Activated CD8-positive, alpha-beta T cell treated with anti-CD3 and anti-CD28 coated beads for 36 hours (primary cell): ENCODE measurements at places on chromosomes 4 and X.
A peak's percentile ranks its signal among the peaks of the same experiment; 100 is the strongest.

GRCh38 chrX:17174671-17175070, 200.3 kb upstream of the NHS start:
- no peak overlapping the region for H3K27ac ChIP-seq
- H3K4me1 ChIP-seq, result no peaks in the 10 kb centered on the region
- no peak for DNase-seq
- no peaks in the 10 kb centered on the region for H3K27me3 ChIP-seq

- no peak overlapping the region for H3K27ac ChIP-seq
- H3K36me3 ChIP-seq, result no peaks in the 10 kb centered on the region
- peaks cover 7% of the 10 kb centered on the region for H3K4me1 ChIP-seq
- DNase-seq, result no peak
- no peaks in the 10 kb centered on the region for H3K27me3 ChIP-seq
Measured at GRCh38 chr4:173237762-173238161, 69.2 kb downstream of the GALNT7 start.

- H3K27me3 ChIP-seq, result peaks cover 40% of the 10 kb centered on the region
- no peak overlapping the region for H3K4me3 ChIP-seq
- H3K4me1 ChIP-seq, result no peaks in the 10 kb centered on the region
- H3K27ac ChIP-seq, result no peak overlapping the region
Measured at GRCh38 chr4:55124322-55125076, 896 bp downstream of the KDR start.

GRCh38 chr4:121888134-121888533, 17.9 kb upstream of the BBS7 start:
- H3K36me3 ChIP-seq, result no peaks in the 10 kb centered on the region
- H3K27me3 ChIP-seq, result peaks cover 22% of the 10 kb centered on the region
- peaks cover 2% of the 10 kb centered on the region for H3K4me1 ChIP-seq
- no peak for DNase-seq
- H3K4me3 ChIP-seq, result no peak overlapping the region

DNA sequence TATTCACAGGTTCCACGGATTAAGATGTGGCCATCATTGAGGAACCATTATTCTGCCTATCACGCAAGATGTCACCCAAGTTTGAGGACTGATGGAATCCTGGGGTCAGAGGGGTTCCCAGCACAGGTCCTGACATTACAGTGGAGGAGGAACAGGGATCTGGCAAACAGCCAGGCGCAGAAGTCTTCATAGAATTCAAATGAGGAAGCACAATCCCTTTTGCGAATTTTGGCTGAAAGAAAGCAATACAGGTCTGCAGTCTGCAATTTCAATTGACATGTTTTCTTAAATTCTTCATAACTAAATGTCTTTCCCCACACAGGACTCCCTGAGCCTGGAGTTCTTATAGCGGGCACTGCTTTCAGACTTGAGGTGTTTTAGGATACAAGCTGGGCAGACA, 14.5 kb downstream of the DOCK11 start:
- no peaks in the 10 kb centered on the region for H3K27me3 ChIP-seq
- peak overlapping the region; percentile 38 for H3K27ac ChIP-seq
- DNase-seq, result no peak
- no peak overlapping the region for H3K4me3 ChIP-seq

GRCh38 chr4:17336524-17336961, 175.3 kb downstream of the QDPR start:
- H3K4me3 ChIP-seq, result peak overlapping the region; percentile 41
- H3K27me3 ChIP-seq, result no peaks in the 10 kb centered on the region
- H3K27ac ChIP-seq, result peak overlapping the region; percentile 94
- peak; percentile 88 for DNase-seq
- H3K36me3 ChIP-seq, result no peaks in the 10 kb centered on the region
- H3K4me1 ChIP-seq, result peaks cover 43% of the 10 kb centered on the region

- H3K4me1 ChIP-seq, result peaks cover 13% of the 10 kb centered on the region
- H3K4me3 ChIP-seq, result no peak overlapping the region
Measured at GRCh38 chr4:185513489-185514181, 21.7 kb downstream of the PDLIM3 start.

GRCh38 chrX:68723491-68724155, 76.2 kb downstream of the STARD8 start:
- H3K4me3 ChIP-seq, result no peak overlapping the region
- H3K4me1 ChIP-seq, result no peaks in the 10 kb centered on the region
- no peaks in the 10 kb centered on the region for H3K27me3 ChIP-seq
- no peaks in the 10 kb centered on the region for H3K36me3 ChIP-seq

DNA sequence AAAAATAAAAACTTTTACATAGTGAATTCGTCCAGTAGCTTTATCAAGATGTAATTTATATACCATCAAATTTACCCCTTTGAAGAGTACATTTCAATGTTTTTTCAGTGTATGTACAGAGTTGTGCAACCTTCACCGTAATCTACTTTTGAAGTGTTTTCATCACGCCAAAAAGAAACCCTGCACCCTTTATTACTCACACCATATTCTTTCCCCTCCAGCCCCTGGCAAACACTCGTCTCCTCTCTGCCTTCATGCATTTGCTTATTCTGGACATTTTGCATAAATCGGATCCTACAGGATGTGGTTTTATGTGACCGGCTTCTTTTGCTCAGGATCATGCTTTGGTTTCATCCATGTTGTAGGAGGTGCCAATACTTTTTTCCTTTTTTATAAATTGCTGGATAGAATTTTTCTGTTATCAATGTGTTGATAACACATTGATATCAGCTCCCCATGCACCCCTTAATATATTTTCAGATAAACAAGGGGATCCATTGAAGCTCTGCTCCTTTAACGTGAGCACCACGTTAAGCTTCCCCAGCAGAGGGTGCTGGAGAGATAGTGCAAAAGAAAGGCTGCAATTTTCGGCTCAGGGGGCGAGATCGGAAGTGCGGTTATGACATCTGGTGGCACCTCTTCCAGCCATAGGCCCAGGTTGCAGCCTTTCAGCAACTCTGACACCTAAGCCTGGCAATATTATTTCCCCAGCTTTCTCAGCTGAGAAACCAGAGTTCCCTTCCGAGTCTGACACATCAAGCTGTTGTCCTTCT, 100.1 kb upstream of the VCX3B start:
- no peak overlapping the region for H3K4me3 ChIP-seq
- DNase-seq, result peak; percentile 20
- no peak overlapping the region for H3K27ac ChIP-seq
- H3K27me3 ChIP-seq, result no peaks in the 10 kb centered on the region

DNA sequence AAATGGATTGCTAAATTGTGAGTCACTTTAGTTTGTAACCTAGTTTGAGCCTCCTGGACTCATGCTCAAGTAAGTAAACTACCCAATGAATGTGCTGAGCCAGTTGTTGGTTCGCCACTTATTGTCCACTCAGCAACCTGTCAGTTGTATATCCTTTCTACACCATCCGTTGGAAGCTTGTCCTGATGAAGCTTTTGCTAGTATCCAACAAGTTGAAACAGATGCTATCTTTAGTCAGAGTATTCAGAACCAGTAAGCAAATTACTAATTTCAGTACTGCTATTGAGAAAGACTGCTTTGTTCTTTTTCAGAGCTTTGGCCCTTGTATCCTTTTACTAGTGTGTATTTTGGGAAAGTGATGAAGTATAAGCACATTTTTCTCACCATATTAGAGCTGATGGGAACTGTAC, 4.3 kb upstream of the NAA15 start:
- DNase-seq, result no peak
- no peaks in the 10 kb centered on the region for H3K27me3 ChIP-seq

- no peak overlapping the region for H3K27ac ChIP-seq
- no peaks in the 10 kb centered on the region for H3K4me1 ChIP-seq
- DNase-seq, result peak; percentile 66
Measured at GRCh38 chrX:48083212-48083611, 11.8 kb upstream of the ZNF630 start.

- no peak for DNase-seq
- no peak overlapping the region for H3K27ac ChIP-seq
- H3K4me1 ChIP-seq, result no peaks in the 10 kb centered on the region
- no peak overlapping the region for H3K4me3 ChIP-seq
Measured at GRCh38 chr4:174377613-174378012, 93.9 kb downstream of the CEP44 start.

GRCh38 chr4:8694651-8695151, 102.1 kb downstream of the CPZ start:
- no peak overlapping the region for H3K4me3 ChIP-seq
- H3K4me1 ChIP-seq, result no peaks in the 10 kb centered on the region

DNA sequence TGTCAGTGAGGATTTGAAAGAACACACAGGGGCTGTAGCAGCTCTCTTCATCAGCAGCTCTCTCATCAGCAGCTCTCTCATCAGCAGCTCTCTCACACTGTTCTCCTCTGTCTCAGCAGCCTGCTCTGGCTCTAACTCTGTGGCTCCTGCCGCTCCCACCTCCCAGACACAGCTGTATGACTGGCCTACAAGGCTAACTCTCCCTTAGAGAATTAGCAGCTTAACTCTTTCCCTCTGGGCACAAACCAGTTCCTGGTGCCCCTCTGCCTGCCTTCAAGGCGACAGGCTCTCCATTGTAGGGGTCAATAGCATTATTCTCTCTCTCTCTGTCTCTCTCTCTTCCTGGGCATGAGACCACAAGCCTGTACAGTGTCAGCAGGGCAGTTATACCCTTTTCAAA, 385.6 kb upstream of the PCDH10 start:
- H3K27ac ChIP-seq, result no peak overlapping the region
- H3K27me3 ChIP-seq, result no peaks in the 10 kb centered on the region
- H3K4me1 ChIP-seq, result no peaks in the 10 kb centered on the region
- no peak for DNase-seq

GRCh38 chrX:16918979-16919378, 27.5 kb upstream of the REPS2 start:
- H3K36me3 ChIP-seq, result no peaks in the 10 kb centered on the region
- H3K27ac ChIP-seq, result no peak overlapping the region
- DNase-seq, result no peak

GRCh38 chr4:126369076-126369475, 1054.3 kb downstream of the FAT4 start:
- no peaks in the 10 kb centered on the region for H3K4me1 ChIP-seq
- H3K27ac ChIP-seq, result no peak overlapping the region
- DNase-seq, result no peak
- H3K36me3 ChIP-seq, result no peaks in the 10 kb centered on the region

DNA sequence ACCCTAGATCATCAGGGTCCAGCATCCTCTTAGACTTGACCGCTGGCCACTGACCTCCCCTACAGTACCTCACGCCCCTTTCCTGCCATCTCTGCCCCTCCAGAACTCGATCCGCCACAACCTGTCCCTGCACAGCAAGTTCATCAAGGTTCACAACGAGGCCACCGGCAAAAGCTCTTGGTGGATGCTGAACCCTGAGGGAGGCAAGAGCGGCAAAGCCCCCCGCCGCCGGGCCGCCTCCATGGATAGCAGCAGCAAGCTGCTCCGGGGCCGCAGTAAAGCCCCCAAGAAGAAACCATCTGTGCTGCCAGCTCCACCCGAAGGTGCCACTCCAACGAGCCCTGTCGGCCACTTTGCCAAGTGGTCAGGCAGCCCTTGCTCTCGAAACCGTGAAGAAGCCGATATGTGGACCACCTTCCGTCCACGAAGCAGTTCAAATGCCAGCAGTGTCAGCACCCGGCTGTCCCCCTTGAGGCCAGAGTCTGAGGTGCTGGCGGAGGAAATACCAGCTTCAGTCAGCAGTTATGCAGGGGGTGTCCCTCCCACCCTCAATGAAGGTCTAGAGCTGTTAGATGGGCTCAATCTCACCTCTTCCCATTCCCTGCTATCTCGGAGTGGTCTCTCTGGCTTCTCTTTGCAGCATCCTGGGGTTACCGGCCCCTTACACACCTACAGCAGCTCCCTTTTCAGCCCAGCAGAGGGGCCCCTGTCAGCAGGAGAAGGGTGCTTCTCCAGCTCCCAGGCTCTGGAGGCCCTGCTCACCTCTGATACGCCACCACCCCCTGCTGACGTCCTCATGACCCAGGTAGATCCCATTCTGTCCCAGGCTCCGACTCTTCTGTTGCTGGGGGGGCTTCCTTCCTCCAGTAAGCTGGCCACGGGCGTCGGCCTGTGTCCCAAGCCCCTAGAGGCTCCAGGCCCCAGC, 5.2 kb downstream of the FOXO4 start:
- H3K4me1 ChIP-seq, result peaks cover 63% of the 10 kb centered on the region
- DNase-seq, result peak; percentile 42
- no peaks in the 10 kb centered on the region for H3K27me3 ChIP-seq

GRCh38 chrX:118495958-118496762, 545 bp downstream of the DOCK11 start:
- peak overlapping the region; percentile 98 for H3K27ac ChIP-seq
- H3K4me3 ChIP-seq, result peak overlapping the region; percentile 99
- H3K4me1 ChIP-seq, result peaks cover 23% of the 10 kb centered on the region
- H3K36me3 ChIP-seq, result peaks cover 6% of the 10 kb centered on the region
- DNase-seq, result peak; percentile 86
- H3K27me3 ChIP-seq, result no peaks in the 10 kb centered on the region

DNA sequence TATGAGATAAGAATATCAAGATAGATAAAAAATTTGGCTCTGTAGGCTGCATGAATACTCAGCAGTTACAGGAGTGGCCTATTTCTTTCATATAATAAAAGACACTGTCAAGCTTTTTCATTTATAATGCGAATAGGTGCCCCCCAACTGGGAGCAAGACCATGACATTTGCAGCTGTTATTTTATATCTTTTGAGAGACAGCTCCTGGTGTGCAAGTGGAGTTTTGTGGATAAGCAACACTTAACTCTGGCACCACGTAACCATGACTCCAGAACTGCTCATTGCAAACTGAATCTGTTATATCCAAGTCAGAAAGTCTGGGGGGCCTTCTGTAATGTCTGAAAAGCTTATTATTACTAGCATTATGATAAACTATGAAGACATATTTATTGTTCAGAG, 1372.4 kb downstream of the C4orf33 start:
- no peak overlapping the region for H3K4me3 ChIP-seq
- H3K27me3 ChIP-seq, result no peaks in the 10 kb centered on the region
- no peak for DNase-seq
- H3K4me1 ChIP-seq, result no peaks in the 10 kb centered on the region
- no peak overlapping the region for H3K27ac ChIP-seq

GRCh38 chr4:177667687-177668086, 225.4 kb upstream of the AGA start:
- no peak for DNase-seq
- no peaks in the 10 kb centered on the region for H3K27me3 ChIP-seq
- no peaks in the 10 kb centered on the region for H3K36me3 ChIP-seq
- no peak overlapping the region for H3K4me3 ChIP-seq

DNA sequence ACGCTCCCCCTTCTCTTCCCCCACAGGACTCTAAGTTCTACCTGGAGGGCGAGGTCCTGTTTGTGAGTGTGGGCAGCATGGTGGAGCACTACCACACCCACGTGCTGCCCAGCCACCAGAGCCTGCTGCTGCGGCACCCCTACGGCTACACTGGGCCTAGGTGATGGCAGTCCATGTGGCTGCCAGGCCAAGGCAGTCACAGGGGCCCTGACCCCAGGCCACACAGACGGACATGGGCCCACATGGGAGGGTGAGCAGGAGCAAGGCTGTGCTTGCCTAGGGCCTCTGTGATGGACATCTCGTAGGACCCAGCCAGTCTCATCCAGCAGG, 10.0 kb upstream of the ADD1 start:
- H3K36me3 ChIP-seq, result peaks cover 19% of the 10 kb centered on the region
- no peak overlapping the region for H3K27ac ChIP-seq
- peaks cover 39% of the 10 kb centered on the region for H3K4me1 ChIP-seq
- DNase-seq, result peak; percentile 0

- no peak for DNase-seq
- no peaks in the 10 kb centered on the region for H3K27me3 ChIP-seq
- peaks cover 2% of the 10 kb centered on the region for H3K36me3 ChIP-seq
- no peak overlapping the region for H3K4me3 ChIP-seq
Measured at GRCh38 chr4:68433582-68433981, 13.7 kb upstream of the TMPRSS11E start.

GRCh38 chr4:136078976-136079375, 1453.3 kb downstream of the PCDH18 start:
- H3K36me3 ChIP-seq, result no peaks in the 10 kb centered on the region
- no peaks in the 10 kb centered on the region for H3K27me3 ChIP-seq
- H3K4me3 ChIP-seq, result no peak overlapping the region

GRCh38 chr4:5365071-5366008, 314.1 kb downstream of the STK32B start:
- H3K4me1 ChIP-seq, result no peaks in the 10 kb centered on the region
- H3K27ac ChIP-seq, result no peak overlapping the region
- H3K4me3 ChIP-seq, result no peak overlapping the region
- H3K27me3 ChIP-seq, result no peaks in the 10 kb centered on the region
